Right atrium auricular region (tissue), 2 donors: ENCODE measurements at places on chromosomes 5 and 9.

GRCh38 chr5:73633060-73633459 is 7.1 kb downstream of the ARHGEF28 start:
- no peak overlapping the region for H3K27ac ChIP-seq
- no peak for DNase-seq
- no peak overlapping the region for H3K4me3 ChIP-seq
- no peaks in the 10 kb centered on the region for H3K4me1 ChIP-seq
- H3K36me3 ChIP-seq = no peaks in the 10 kb centered on the region

DNA sequence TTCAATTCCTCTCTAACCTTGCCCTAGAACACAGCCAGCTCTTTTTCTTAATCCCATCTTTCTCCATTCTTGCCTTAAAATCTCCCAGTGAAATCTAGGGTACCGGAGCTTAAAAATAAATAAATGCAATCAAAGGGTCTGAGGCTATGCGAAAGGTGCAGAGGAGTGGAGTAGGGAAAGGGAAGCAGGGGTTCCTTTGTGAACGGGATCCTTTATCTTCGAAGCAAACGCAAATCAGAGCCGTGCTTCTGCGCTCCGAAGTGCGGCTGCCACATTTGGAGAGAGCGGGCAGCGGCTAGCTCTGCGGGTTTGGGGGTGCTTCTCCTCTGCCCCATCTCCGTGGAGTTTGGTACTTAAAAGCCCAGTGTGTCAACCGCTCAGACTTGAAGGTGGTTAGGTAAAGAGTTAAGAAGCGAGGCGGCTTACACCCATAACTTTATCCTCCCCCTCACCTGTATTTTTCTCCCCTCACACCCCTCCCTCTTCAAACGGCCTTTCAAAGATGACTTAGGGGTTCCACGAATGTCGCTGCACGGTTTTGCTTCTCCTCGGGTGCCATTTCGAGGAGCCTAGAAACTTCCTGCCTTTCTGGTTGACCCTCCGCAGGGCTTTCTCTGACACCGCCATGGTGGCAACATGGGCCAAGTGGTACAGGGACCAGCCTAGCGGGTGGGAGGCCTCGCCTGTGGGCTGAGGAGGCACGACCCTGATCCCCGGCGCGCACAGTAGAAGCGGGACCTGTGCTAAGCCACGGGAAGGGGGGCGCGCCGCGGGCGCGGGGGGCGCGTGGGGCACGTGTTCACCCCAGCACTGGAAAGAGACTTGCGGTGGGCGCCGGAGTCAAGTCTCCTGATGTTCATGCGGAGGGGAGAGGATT is 31.7 kb upstream of the NFIB start:
- peak overlapping the region; percentile 93 for H3K27ac ChIP-seq
- H3K36me3 ChIP-seq = no peaks in the 10 kb centered on the region
- peaks cover 59% of the 10 kb centered on the region for H3K4me1 ChIP-seq
- peak overlapping the region; percentile 49 for H3K4me3 ChIP-seq
- DNase-seq = no peak

DNA sequence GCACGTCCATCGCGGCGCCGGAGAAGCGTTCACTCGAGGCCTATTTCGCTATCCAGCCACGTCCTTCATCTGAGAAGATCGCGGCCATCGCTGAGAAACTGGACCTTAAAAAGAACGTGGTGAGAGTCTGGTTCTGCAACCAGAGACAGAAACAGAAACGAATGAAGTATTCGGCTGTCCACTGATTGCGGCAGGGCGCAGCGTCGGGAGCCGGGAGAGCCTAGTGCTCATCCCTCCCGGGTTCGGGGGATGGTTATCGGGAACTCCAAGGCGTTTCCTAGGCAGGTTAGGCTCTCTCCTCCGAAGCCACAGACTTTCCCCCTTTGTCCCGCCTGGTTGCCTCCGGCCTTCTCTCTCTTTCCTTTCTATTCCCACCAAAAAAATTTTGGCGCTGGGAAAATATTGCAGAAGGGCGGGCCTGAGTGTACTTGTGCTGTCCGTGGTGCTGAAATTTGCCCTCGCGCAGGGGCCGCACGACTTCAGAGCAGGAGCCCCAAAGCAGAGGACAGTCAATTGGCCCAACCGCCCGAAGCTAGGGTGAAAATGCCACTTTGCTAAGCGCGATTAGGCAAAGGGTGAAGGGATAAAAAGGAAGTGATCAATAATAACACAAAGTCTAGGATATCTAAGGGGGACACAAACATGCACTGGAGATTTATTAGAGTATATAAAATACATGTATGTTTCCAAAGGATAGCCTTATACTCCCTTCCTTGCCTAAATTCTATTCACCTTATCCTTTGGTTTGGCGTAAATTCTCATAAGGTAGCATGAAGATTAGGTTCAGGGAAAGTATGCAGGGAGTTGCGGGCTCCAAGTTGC is 1.8 kb downstream of the POU4F3 start:
- H3K27me3 ChIP-seq = peaks cover 55% of the 10 kb centered on the region
- DNase-seq = no peak
- H3K4me3 ChIP-seq = no peak overlapping the region
- no peak overlapping the region for H3K27ac ChIP-seq

- no peak overlapping the region for H3K27ac ChIP-seq
- no peaks in the 10 kb centered on the region for H3K4me1 ChIP-seq
- no peak overlapping the region for H3K4me3 ChIP-seq
- DNase-seq = no peak
- no peaks in the 10 kb centered on the region for H3K27me3 ChIP-seq
Observed at GRCh38 chr5:149883550-149883949, 61.0 kb downstream of the PDE6A start.

DNA sequence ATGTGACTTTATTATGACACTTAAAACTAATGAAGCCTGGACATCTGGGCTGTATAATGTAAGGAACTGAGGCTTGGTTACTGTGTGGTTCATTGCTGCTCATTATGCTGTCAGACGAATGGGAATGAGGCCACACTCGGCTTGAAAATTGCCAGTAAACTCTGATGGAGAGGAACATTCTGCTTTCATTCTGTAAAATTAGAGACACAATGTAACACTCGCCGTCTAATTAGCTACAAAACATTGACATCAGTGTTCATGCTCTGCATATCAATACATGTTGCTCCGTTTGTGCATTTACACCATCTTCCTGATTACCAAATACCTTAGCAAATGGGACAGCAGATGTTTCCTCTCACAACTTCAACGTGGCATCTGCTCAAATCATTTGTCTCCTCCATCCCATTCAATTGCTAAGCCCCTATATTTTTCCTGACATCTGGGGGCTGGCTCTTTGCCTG is 133.0 kb downstream of the SLC28A3 start:
- no peak overlapping the region for H3K27ac ChIP-seq
- H3K4me1 ChIP-seq = no peaks in the 10 kb centered on the region
- H3K27me3 ChIP-seq = no peaks in the 10 kb centered on the region
- no peaks in the 10 kb centered on the region for H3K36me3 ChIP-seq
- H3K4me3 ChIP-seq = no peak overlapping the region
- DNase-seq = no peak

DNA sequence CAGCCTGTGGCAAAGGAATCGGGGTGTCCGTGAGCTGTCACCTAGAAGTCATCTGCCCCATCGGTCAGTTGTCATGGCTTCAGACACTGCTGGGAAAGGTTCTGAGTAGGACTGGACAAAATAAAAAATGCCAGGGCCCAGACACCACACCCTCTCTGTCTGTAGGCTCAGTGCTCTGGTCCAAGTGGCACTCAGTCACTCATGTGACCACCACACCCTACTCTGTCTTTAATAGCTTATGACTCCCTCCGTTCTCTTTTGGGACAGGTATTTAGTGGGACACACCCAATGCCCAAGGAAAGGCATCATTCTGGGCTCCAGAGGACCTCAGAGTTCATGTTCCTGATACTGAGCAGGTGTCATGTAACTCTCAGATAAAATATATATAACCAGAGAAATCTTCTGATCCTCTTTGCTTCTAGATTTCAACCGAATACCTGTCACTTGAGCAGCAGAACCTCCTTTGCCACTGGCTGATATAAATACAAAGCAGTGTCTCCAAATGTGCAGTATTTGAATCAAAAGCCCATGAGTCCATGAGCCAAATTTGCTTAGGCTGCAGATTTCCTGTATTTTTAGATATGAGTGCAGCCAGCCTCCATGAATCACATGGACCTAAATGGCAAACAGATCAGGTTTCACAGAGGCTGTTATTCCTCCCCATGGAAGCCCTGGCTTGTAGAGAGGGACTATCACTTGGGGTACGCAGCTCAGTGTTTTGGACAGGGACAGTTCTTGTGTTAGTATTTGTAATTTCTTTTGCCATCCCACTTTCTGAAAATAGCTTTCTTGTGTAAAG is 272.0 kb downstream of the ARHGAP26 start:
- H3K27me3 ChIP-seq = no peaks in the 10 kb centered on the region
- no peak for DNase-seq
- no peaks in the 10 kb centered on the region for H3K4me1 ChIP-seq

DNA sequence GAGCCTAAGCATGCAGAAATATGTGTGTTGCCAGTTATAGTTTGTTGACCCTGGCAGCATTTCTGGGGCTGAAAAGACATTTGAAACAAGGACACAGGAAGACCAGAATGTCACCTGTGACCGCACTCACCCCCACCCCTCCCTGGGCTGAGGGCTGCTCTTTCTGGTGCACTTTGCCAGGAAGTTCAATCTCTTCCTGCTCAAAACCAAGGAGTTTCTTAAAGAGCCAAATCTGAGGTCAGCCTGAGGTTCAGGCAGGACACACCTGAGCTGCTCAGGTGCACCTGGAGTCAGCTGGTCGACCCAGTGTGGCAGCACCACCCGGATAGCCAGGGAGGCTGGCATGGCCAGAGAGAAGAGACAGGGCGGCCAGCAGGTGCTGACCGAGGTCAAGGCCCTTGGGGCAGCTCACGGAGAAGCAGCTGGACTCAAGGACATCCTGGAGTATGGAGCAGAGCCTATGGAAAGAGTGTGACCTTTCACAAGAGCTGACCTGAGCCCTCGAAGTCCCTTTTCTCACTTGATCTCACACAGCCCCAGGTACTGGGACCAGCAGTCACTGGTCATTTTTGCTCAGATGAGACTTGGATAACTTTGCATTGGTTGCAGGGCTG is 376.9 kb upstream of the IRX4 start:
- H3K27ac ChIP-seq = no peak overlapping the region
- H3K4me1 ChIP-seq = no peaks in the 10 kb centered on the region
- DNase-seq = peak; percentile 44
- no peak overlapping the region for H3K4me3 ChIP-seq
- H3K36me3 ChIP-seq = no peaks in the 10 kb centered on the region
- H3K27me3 ChIP-seq = no peaks in the 10 kb centered on the region

- no peak overlapping the region for H3K4me3 ChIP-seq
- no peaks in the 10 kb centered on the region for H3K27me3 ChIP-seq
- no peak for DNase-seq
Observed at GRCh38 chr5:177307544-177308363, 3.9 kb downstream of the MXD3 start.

GRCh38 chr5:78810098-78810920 is 161.7 kb upstream of the LHFPL2 start:
- DNase-seq = no peak
- no peak overlapping the region for H3K4me3 ChIP-seq
- H3K4me1 ChIP-seq = no peaks in the 10 kb centered on the region
- H3K27ac ChIP-seq = no peak overlapping the region
- no peaks in the 10 kb centered on the region for H3K27me3 ChIP-seq

DNA sequence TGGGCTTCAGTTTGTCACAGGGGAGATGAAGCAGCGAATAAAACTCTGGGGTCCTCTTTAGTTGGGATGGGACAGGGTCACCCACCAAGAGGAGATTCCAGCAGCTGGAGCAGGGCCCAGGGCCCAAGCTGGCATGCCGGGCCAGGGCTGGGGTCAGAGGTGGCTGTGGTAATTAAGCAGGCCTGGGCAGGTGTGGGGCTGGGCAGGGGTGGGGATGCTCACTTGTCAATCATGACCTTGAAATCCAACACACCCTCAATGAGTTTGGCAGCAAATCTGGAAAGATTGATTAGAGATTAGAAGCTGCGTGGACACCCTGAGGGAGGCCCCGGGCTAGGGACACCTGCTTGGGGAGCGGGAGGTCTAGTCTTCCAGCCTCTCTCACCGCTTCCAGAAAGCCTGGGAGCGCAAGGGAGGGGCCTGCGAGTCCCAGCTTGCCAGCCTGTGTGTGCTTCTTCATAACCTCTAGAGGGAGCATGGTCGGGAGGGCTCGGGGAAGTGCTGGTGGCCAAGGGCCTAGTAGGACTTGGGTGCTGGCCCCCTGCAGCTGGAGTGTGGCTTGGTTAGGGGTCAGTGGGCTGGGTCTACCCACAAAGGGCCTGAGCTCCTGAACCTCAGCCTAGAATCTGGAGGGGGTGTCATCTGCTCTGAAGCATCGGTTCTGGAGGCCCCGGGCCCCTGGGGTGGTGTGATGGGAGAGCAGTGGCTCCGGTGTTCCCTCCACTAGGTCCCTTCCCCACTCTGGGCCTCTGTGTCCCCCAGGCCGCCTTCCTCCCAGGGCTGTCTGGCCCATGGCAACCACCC is 7.6 kb downstream of the CRAT start:
- H3K4me1 ChIP-seq = peaks cover 9% of the 10 kb centered on the region
- H3K27ac ChIP-seq = no peak overlapping the region
- no peaks in the 10 kb centered on the region for H3K27me3 ChIP-seq
- peaks cover 26% of the 10 kb centered on the region for H3K36me3 ChIP-seq
- DNase-seq = peak; percentile 69

- H3K36me3 ChIP-seq = no peaks in the 10 kb centered on the region
- no peaks in the 10 kb centered on the region for H3K27me3 ChIP-seq
- no peak overlapping the region for H3K4me3 ChIP-seq
- no peaks in the 10 kb centered on the region for H3K4me1 ChIP-seq
Observed at GRCh38 chr5:34627794-34628193, 28.3 kb upstream of the RAI14 start.

- no peaks in the 10 kb centered on the region for H3K27me3 ChIP-seq
- no peak overlapping the region for H3K4me3 ChIP-seq
- no peak for DNase-seq
- H3K36me3 ChIP-seq = no peaks in the 10 kb centered on the region
- no peaks in the 10 kb centered on the region for H3K4me1 ChIP-seq
- H3K27ac ChIP-seq = no peak overlapping the region
Observed at GRCh38 chr9:75265525-75265972, 177.2 kb downstream of the OSTF1 start.

DNA sequence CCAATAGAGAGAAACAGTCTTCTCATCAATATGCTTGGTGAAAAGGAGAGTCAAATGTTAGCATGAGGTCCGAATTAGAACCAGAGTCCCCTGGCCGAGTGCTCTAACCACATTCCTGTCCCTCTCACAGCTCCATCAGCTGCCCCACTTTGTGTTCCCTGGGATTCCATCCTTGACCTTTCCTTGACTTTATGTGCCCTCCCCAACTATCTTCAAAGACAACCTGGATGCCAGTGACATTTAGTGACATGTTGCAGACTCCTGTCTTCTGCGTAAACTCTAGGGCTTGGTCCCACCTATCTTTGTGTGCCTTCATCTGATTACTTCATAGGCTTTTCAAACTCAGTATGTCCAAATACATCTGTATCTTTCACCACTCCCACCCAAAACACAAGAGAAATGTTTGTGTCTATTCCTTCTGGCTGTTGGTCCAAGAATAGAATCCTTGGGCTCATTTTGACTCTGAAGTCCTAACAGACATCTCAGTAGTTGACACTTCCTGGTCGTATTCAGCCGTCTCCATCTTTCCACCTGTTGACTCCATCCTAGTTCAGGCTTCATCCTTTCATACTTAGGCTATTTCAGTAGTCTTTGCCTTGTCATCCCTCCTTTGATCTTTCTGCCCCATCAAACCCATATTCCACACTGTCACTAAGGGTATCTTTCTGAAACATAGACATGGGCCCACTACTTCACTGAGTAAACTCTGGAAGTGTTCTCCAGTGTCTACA is 101.4 kb upstream of the CD180 start:
- H3K36me3 ChIP-seq = no peaks in the 10 kb centered on the region
- no peaks in the 10 kb centered on the region for H3K27me3 ChIP-seq
- no peak overlapping the region for H3K27ac ChIP-seq
- peaks cover 8% of the 10 kb centered on the region for H3K4me1 ChIP-seq
